CD4-positive, alpha-beta T cell treated with Interleukin-15 for 4 hours (primary cell): ENCODE measurements at places on chromosomes 6 and 20.

DNA sequence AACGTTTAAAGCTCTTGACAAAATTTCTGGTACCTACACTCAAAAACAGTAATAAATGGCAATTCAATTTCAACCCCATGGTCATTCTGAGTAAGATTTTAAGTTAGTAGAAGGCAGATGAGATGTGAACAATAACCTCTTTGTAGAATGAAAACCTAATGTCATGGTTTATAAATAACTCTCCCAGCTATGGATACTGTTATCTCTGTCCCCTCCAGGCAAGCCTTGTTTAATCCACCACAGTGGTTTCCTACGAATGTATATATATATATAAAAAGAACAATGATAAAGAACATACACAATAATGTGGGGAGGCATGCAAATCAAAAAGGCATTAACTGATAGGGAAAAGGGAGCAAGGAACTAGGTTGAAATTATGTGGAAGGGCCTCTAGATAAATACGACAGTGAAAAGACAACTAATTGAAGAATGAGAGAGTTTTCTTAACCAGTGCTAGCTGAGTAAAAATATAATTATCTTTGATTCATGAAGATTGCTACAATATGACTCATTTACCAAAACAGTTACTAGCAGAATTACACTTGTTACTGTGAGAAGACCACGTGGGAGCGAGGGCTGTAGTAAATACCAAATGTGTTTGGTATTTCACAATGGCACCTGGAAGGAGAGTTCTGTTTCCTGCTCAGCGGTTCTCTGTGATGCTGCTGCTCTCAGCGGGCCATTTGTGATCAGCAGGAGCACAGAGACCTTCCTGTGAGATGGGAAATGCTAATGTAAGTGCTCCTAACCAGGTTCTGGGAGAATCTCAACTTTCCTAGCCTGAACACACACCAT lies 173.7 kb downstream of the MBOAT1 start:
- DNase-seq = no peak

GRCh38 chr6:97632341-97632740 lies 349.3 kb upstream of the MMS22L start:
- no peak for DNase-seq

DNA sequence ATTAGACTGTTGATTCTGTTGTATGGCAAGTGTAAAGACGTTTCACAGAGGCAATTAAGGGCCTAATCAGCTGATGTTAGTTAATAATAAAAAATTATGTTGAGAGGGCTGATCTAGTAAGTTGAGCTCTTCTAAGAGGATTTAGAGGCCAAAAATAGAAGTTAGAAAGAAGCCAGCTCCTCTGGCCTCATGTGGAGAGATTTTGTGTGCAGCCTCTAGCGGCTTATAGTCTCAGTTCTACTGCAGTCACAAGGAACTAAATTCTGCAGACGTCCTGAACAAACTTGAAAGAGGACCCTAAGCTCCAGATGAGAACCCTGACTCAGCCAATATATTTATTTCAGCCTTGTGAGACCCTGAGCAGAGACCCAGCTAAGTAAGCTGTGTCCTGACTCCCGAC lies 498.6 kb downstream of the BTBD3 start:
- no peak for DNase-seq

- DNase-seq = no peak
Measured at GRCh38 chr20:62646851-62647520, 4.7 kb downstream of the SLCO4A1 start.

GRCh38 chr6:151109361-151109760 lies 130.4 kb upstream of the AKAP12 start:
- no peak for DNase-seq

- no peak for DNase-seq
Measured at GRCh38 chr20:63330084-63330760, 30.9 kb downstream of the CHRNA4 start.
